ENCODE measurements at places on chromosomes 12 and 14.

- no peak for DNase-seq
These were observed 360.5 kb upstream of the TMPO start for GRCh38 chr12:98154850-98155249.

GRCh38 chr12:3214526-3215365 is 137.6 kb downstream of the TSPAN9 start:
- no peak for DNase-seq

DNA sequence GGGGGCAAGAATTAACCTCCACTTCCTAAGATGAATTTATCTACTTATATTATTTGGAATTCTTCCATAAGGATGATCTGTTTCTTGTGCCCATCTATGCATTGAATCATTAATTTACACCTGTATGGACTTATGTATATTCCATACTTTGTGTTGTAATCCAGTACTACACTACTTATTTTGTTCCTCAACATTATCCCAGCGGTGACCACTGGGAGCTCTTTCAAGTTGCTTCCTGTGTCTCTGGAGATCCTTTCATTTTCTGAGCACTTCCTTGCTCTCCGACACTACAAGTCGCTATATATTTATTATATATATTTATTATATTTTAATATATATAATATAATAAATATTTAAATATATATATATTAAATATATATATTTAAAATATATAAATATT is 54.9 kb upstream of the SCN8A start:
- no peak for DNase-seq

DNA sequence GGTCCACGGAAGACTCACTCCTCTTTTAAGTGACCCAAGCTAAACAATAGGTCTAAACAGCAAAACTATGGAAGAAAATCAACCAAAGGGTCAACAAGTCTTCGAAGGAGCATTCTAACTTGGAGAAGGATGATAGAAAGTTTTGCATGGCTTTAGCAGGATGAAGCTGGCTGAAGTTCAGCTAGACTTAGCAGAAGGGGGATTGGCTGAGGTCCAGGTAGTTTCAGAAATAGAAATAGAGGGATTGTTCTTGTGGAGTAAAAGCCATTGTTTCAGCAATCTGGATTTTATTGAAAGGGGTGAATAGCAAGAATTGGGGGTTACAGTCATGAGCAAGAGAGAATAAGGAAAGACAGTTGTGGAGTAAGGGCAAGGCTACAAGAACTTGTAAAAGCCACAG is 84.7 kb upstream of the TSPAN8 start:
- no peak for DNase-seq

GRCh38 chr12:100020370-100020769 is 35.6 kb upstream of the ANKS1B start:
- no peak for DNase-seq

DNA sequence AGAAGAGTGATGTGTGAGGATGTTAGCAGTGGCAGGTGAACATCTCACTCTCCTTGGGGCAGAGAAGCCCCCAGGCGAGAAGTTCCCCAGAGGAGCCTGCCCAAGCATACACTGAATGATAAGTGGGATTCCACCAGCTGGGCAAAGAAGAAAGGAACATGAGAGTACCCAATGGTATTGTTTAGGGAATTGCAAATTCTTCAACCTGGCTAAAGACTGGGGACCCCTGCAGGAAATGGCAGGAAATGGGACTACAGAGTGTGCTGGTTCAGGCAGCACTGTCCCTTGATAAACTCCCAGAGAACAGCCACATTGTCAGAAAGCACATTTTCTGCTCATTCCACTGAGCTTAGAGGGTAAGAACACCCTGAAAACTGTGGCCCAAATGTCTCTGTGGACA is 121.3 kb downstream of the RPS29 start:
- DNase-seq, result no peak

GRCh38 chr12:55607821-55608594 is 28.7 kb upstream of the OR10P1 start:
- DNase-seq, result no peak

- DNase-seq, result no peak
These were observed 7.6 kb downstream of the ADCY4 start for GRCh38 chr14:24327303-24327702.

- DNase-seq, result no peak
These were observed 35.3 kb downstream of the GAS2L3 start for GRCh38 chr12:100608776-100609175.

DNA sequence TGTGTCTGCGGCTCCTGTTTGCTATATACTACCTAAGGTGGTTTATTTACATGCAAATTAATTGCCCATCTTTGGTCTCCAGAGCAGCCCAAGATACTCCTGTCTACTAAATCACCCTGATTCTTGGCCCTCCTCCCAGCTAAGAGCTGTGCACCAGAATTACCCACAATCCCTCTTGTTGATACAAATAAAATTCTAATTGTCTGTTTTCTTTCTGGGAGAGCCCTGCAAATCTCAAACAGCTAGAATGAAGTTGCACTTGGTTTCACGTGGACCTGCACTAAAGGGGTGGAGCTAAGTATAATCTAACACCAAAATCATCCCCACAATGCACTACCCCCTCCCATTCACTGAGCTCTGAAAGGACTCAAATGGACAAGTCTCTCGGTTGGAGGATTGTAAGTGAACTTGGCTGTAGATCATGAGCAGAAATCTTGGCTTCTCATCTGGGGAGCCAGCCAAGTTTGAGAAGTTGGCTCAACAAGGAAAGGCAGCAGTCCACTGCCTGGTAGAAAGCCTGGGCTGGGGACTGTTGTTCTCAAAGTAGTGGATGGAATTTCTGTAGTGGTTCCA is 6.6 kb downstream of the MAX start:
- no peak for DNase-seq

GRCh38 chr14:79037106-79037505 is 866.9 kb downstream of the NRXN3 start:
- no peak for DNase-seq

DNA sequence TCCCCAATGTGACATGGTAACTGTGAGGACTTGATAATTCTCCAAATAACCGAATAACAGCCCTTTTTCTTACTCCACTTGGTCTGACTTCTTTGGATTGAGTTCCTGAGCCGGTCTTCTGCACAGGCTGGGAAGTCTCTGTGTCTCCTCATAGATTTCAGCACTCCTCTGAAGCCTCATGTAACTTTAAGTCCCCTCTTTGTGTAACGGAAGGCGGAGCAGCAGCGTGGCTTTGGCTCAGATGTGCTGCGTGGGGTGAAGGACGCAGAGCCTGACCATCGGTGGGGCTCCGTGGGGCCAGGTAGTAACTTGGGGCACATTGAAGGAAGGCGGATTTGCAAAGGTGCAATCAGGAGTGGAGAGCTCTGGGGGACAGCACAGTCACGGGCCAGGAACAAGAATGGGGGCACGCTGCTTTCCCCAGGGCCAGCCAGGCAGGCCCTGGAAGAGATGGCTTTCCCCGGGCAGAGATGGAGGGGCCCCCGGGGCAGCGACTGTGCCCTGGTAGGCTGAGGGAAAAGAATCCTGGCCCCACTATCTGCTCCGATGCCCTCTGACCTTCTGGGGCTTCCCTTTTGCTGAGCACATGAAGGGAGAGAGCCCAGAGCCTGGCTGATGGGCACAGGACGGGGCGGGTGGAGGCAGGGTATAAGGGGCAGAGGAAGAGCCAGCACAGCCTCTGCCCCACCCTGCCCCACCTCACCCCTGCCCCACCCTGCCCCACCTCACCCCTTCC is 56.9 kb downstream of the ADGRD1 start:
- peak; percentile 71 for DNase-seq

DNA sequence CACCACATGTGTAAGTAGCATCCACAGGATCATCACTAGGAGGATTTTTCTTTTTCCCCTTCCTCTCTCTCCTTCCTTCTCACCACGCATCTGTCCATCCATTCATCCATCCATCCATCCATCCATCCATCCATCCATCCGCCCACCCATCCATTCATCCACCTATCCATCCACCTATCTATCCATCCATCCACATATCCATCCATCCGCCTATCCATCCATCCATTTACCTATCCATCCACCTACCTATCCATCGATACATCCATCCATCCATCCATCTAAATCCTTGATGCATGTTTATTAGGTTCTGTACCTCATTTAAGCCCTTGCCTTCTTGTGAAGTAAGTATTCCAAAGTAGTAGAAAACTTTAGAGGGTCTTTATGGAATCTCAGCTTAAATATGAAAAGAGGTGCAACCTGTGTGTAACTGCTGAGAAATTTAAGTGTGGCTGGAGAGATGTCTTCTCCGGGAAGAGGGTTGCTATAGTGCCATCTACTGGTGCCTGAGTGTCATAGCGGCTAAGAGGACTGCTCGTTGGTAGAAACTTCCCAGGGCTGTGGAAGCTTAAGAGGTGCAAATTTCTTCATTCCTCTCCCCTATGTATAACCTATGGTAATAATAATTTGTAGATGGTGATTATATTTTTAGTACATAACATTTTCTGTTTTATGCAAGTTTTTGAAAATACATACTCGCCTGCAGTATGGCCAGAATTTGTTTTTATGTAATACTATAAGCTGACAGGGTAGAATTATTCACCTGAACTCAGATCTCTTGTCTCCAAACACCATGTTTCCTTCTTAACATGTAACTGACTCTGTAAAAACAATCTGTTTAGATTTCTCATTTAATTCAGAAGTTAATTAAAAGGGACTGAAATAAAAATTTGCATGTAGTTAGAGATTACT is 46.0 kb downstream of the MYO1H start:
- DNase-seq, result no peak

- DNase-seq, result no peak
These were observed 26.8 kb downstream of the DGLUCY start for GRCh38 chr14:91140672-91141071.

- no peak for DNase-seq
These were observed 450.3 kb downstream of the CCDC91 start for GRCh38 chr12:28640519-28640918.
